ENCODE measurements at places on chromosomes 7 and 10.

DNA sequence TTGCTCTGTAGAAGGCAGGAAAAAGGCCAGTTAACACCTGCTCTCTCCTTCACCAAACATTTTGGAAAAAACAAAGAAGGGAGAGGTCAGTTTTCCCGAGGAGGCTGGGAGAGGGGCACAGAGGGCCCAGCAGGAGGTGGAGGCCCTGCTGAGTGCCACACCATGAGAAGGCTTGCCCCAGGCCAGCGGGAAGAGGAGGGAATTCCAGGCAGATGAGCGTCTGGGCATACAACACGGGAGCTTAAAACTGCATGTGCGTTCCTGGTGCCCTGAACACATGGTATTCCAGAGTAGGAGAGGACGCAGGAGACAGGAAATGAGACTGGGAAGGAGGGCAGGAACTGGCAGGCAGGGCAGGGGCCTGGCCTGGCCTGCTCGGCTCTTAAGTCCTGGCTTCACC lies 182.4 kb downstream of the CCDC3 start:
- no peak for DNase-seq

DNA sequence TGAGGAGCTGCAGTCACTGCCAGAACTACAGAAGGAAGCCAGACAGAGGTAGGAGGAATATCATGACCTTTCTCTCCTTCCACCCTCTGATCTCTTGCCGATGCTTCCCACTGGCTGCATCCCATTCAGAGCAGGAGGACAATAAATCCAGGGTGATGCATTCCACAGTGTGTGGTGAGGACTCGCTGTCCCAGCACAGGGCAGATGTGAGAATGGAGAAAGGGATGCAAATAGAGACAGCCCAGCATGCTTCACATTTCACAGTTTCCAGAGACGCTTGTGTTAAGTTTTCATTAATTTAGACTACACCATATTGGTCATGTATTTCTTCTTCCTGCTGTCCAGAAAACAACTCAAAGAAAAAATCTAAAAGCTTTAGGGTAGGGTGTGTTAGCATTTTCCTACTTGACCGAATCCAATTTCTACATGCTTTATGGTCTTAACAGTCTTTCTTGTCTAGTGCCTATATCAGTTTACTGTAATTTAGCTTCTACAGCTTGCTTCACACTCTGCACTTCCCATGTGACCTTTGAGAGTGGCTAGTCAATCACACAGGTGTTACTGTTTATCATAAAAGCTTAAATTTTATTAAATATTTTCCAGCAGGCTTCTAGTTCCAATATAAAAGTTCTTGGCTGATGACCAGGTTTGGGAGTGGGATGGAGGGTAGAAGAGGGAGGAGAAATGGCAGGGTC lies 155.6 kb downstream of the RAPGEF5 start:
- no peak for DNase-seq

DNA sequence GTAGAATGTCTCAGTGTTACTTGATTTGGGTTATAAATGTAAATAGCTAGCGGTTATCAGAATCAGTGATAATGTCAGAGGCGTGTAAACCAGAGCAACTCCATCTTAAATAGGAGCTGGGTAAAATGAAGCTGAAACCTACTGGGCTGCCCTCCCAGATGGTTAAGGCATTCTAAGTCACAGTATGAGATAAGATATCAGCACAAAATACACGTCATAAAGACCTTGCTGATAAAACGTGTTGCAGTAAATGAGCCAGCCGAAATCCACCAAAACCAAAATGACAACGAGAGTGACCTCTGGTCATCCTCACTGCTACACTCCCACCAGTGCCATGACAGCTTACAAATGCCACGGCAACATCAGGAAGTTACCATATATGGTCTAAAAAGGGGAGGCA lies 172.3 kb downstream of the CHRM2 start:
- DNase-seq: no peak

- DNase-seq: no peak
Measured at GRCh38 chr7:69738396-69738951, 140.2 kb downstream of the AUTS2 start.

DNA sequence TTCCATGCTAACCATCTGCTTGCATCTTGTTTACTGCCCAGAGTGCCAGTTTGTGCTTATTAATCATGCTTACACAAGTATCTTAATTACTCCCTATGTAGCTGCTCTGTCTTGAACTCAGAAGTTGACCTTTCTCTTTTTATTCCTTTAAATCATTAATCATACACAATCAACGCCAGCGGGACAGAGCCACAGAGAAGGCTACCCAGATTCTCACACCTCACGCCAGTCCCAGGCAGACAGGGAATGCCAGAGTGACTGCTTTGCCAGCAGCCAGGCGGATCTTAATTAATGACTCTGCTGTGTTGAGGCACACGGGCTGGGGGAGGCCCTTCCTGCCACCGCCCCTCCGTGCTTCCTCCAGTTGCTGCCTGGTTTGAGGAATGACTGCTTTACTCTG lies 229.4 kb downstream of the LRMDA start:
- no peak for DNase-seq

DNA sequence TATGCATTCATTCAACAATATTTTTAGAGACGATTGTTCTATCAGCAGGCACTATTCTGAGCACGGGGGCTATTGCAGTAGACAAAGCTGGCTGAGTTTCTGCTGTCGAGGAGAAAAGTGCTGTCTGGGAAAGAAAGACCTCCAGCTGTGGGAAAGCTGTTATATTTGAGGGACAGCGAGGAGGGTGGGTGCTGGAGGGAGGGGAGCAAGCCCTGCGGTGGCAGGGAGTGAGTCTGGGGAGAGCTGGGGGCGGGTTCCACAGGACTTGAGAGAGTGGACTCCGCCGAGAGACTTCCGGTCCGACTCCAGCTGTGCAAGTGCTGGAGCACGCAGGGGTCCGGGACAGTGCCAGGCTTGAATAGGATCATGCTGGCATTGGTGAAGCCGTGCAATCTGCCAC lies 602.1 kb upstream of the FOXK1 start:
- DNase-seq: no peak

- DNase-seq: no peak
Measured at GRCh38 chr10:33064706-33065105, 106.7 kb upstream of the ITGB1 start.

- DNase-seq: no peak
Measured at GRCh38 chr7:55490099-55490498, 82.2 kb downstream of the VOPP1 start.

DNA sequence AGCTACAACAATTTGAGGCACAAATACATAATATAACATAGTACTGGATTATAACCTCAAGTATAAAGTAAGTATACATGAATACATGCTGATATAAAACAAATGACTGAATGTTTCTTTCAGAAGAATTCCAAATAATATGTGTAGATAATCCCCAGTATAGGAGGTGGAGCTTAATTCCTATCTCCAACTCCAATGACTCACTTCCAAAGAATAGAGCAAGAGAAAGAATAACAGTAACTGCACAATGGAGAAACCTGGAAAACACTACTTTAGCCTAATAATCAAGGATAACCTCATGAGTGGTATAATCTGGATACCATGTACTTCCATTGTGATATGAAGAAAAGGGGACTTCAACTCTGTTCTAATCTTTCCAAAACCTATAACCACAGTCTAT lies 13.7 kb upstream of the SEMA3C start:
- DNase-seq: no peak

- DNase-seq: no peak
Measured at GRCh38 chr7:45176091-45176490, 18.5 kb downstream of the RAMP3 start.

DNA sequence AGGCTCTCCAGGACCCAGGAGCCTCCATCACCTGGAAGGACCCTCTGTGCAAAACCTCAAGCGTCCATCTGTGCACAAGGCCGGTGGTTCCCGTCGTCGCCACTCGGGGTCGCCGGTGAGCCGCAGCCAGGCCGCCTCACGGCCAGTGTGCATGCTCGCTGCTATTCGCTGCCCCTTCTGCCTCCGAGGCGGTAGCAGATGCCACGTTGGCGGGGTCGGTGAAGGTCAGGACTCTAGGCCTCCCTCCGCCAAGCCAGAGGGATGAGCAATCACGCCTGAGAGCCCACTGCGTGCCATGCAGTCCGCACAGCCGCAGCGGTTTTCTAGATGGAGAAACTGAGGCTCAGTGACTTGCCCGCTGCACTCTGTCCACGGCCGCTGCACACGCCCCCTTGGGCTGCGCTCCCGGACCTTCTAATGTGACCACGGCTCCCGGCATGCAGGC lies 5.7 kb downstream of the UPK3B start:
- no peak for DNase-seq

GRCh38 chr7:144048648-144049047 lies at the start of gene OR2A5:
OR2A5 (plus strand) TSS chr7:144048948; CDS start chr7:144050402, 1,454 bp downstream.
- DNase-seq: no peak

GRCh38 chr7:129030440-129030839 lies 24.5 kb downstream of the TNPO3 start:
- DNase-seq: no peak

- no peak for DNase-seq
Measured at GRCh38 chr10:117746541-117747448, 204.2 kb downstream of the EMX2 start.

DNA sequence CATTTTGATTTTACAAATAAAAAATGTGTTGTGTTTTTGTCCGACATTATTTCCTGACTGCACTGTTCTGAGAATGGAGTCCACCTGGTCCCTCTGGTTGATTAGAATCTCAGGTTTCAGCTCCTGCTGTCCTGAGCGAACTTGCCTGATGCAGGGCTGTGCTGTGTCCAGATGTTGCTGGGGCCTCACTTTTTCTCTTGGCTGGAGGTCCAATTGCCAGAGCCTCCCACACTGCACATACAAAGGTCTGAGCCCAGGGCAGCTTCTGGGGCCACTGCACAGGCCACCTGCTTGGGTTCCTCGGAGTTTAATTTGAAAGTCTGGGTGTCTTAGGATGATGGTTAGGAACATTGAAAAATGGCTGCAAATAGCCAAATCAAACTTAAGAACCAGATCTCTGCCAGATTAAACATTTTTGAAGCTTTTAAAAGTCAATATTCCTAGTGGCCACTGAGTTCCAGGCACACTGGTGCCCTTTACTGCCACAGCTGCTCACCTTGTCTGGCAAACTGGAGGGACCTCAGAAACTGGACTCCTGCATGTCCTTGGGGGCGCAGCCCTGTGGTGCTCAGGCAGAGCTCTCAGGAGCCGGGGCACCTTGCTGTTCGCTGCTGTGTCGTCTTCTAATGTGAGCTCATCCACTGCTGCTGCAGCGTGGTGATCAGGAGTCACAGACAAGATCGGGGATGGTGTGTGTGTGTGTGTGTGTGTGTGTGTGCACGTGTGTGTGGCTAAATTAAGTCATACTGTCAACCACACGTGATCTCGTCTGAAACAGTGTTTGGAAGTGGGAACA lies 75.0 kb downstream of the WDR37 start:
- DNase-seq: no peak

- DNase-seq: no peak
Measured at GRCh38 chr10:86362586-86363183, 3.9 kb downstream of the GRID1 start.

All from stimulated activated CD4-positive, alpha-beta T cell treated with anti-CD3 and anti-CD28 coated beads, Interleukin-1b, Interleukin-23, amount 100 ng/mL, for 1 hour (primary cell).